ENCODE measurements at places on chromosomes 11 and 22. TPM values are rescaled to one million over a fixed set of nuclear protein-coding genes. Genes with fewer than 3 reads are reported as not detected.

The HMOX1 gene
- 24.2 TPM for total RNA-seq

The A4GALT gene
- total RNA-seq, result 9.0 TPM

The OR51B2 gene
- total RNA-seq, result not detected

The TNNT3 gene
- total RNA-seq, result not detected

The LTO1 gene
- 19.0 TPM for total RNA-seq

The SCUBE1 gene
- total RNA-seq, result not detected

The OR6A2 gene
- total RNA-seq, result 0.32 TPM

The TRIM51 gene
- total RNA-seq, result not detected

The BARX2 gene
- total RNA-seq, result not detected

The GUCY1A2 gene
- 0.64 TPM for total RNA-seq

The FREY1 gene
- 0.43 TPM for total RNA-seq

The CCDC117 gene
- total RNA-seq, result 21.6 TPM

The APIP gene
- total RNA-seq, result 22.5 TPM

The CRYBB2 gene
- not detected for total RNA-seq

The OR4B1 gene
- total RNA-seq, result not detected

The CARD18 gene
- total RNA-seq, result under 0.01 TPM

The SMTNL1 gene
- not detected for total RNA-seq

The OR5P2 gene
- total RNA-seq, result under 0.01 TPM

The FOLR2 gene
- not detected for total RNA-seq

The MB gene
- total RNA-seq, result not detected

The RFPL2 gene
- total RNA-seq, result not detected

The TSPAN32 gene
- 0.43 TPM for total RNA-seq

The SLCO2B1 gene
- total RNA-seq, result under 0.01 TPM

The FJX1 gene
- 89.8 TPM for total RNA-seq

The PAMR1 gene
- 493 TPM for total RNA-seq

The KDM4E gene
- not detected for total RNA-seq

The PLEKHA7 gene
- 0.64 TPM for total RNA-seq

The SLC6A5 gene
- not detected for total RNA-seq

The APOA4 gene
- total RNA-seq, result not detected

The SLC35E4 gene
- total RNA-seq, result 8.2 TPM

The SLC16A8 gene
- total RNA-seq, result under 0.01 TPM

The IRAG1 gene
- 66.0 TPM for total RNA-seq

The CBLIF gene
- not detected for total RNA-seq

The ST14 gene
- not detected for total RNA-seq

The TRIM77 gene
- not detected for total RNA-seq

The CATSPER1 gene
- total RNA-seq, result 0.43 TPM

The IFITM2 gene
- total RNA-seq, result 38.4 TPM

The SLC22A12 gene
- not detected for total RNA-seq
